ENCODE measurements at places on chromosomes 7 and 10. TPM values are rescaled to one million over a fixed set of nuclear protein-coding genes. Genes with fewer than 3 reads are reported as not detected.

The ASB4 gene
- 0.66 TPM for total RNA-seq

- ATAC-seq: peak; percentile 32
Observed at GRCh38 chr10:110363572-110364411, 59.1 kb upstream of the SMNDC1 start.

DNA sequence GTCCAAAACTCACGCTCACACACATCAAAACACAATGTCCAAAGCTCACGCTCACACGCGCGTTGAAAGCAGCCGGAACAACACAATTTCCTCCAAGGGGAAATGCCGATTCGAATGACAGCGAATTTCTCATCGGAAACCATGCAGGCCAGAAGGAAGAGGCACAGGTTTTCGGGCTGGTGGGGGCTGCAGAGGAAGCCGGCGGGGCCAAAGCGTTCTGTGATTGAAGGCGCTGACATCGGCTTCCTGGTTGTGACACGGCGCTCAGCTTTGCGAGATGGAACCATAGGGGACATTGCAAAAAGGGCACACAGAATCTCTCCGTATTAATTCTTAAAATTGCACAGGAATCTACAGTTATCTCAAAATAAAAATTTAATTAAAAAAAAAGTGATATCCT lies 61.3 kb downstream of the FOXL3 start:
- ATAC-seq: no peak

The ARL3 gene
- 26.4 TPM for total RNA-seq

- ATAC-seq: no peak
Observed at GRCh38 chr7:2575046-2575732, 16.4 kb downstream of the IQCE start.

DNA sequence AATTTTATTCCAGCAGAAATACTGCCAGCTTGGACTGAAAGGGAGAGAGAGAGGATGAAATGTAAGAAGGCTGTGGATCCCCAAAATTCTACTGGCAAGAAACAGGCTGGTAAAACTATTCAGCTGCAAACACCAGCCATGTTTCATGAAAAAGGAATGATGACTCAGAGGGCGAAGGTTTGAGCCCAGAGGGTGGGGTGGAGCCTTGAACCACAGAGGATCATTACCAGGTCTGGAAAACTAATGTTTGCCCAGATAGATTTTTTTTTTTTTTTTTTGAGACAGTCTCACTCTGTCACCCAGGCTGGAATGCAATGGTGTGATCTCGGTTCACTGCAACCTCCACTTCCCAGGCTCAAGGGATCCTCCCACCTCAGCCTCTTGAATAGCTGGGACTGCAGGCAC lies 41.7 kb upstream of the NRF1 start:
- ATAC-seq: no peak

DNA sequence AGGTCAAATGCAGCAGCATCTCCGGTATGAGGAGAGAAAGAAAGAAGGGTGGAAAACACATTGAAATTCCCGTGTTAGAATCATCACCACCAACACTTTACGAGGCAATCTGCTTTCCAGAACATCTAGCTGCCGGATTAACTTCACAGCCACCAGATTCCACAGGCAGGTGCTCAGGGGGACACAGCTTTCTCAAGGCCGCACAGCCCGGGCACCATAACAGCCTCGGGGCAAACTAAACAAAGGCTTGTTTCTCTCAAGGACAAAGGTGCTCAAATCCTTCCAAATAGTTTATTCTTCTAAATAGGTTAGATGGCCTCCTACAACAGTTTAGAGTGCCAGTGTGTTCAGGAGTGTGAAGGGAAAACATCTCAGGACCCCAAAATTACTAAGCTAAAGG lies 156.3 kb downstream of the DIP2C start:
- no peak for ATAC-seq

GRCh38 chr7:76357475-76358010 lies 1.2 kb downstream of the YWHAG start:
- ATAC-seq: no peak

The HTR5A gene
- 0.41 TPM for total RNA-seq

- no peak for ATAC-seq
Observed at GRCh38 chr10:92657024-92657423, 32.7 kb upstream of the HHEX start.

DNA sequence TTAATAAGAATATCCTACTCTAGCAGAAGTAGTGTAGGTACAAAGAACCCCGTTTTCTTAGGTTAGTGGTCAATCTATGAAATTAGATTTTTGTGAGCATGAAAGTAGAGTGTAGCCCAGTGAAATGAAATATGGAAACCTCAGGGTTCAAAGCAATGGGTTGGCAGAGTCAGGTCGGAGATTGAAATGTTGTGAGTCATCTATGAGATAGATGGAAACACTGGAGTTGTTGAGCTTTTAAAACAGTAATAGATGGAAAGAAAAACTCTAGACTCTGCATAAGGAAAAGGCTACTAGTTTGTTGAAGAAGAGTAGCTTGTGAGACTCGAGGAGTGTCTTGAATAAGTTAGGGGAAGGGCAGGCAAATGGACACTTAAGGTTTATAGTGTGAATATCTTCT lies 251.9 kb downstream of the EXOC4 start:
- no peak for ATAC-seq

DNA sequence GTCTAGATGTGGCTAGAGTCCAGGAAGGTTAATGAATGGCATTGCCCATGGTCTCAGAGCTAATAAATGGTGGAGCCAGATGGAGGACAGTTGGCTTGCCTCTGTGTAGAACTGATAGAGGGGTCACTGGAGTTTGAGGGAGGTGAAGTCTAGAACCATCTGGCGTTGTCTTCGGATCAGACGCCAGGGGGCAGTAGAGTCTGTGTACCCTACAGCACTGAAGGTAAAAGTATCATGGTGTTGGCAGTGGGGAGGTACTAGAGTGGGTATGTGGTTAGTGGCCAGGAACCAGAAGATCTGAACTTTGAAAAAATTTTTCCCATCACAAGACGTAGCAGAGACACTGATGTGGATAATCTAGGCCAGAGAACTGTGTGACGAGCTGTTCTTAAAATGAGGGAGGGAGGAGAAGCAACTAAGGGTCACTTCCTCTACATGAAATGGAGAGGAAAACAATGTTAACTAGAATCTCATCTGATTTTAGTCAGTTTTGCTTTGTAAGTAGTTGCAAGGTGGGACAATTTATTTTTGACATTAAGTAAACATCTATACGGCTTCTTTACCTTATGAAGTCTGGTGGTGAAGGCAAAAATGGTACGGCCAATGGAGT lies 227.9 kb upstream of the PRSS58 start:
- ATAC-seq: peak; percentile 28

The PDK4 gene
- 1.5 TPM for total RNA-seq

DNA sequence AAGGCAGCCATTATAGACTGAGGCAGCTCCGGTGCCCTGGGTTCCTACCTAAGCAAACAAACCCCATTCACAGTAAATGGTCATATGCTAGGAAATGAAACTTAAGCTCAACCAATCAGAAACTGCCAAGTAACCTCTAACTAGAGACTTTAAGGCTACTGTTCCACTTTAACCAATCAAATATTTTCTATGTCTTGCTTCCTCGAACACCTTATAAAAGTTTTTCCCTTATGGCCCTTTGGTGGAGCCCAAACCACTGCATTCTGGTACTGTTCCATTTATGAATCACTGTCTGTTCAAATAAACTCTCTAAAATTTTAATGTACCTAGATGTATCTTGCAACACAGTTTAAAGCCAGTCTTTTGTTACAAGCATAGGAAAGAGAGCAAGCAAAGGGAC lies 361.1 kb downstream of the HGF start:
- ATAC-seq: no peak

The HOXA10 gene
- total RNA-seq: 0.05 TPM

The FEZF1 gene
- 0.43 TPM for total RNA-seq

DNA sequence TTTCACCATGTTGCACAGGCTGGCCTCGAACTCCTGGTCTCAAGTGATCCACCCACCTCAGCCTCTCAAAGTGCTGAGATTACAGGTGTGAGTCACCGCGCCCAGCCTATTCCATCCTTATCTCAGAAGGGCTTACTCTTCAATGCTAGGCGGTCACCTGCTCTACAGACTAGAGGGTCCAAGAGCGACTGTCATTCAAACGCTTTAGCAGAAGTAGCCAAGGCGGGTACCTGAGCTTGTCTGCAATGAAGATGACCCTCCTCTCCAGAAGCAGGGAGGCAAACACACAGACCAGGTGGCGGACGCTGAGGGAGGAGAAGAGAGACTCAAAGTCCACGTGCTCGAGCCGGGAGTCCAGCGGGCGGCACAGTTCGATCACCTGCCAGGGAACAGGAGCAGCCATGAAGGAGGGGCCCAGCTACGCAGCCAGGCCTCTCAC lies 65.1 kb upstream of the MKRN1 start:
- ATAC-seq: no peak

- ATAC-seq: no peak
Observed at GRCh38 chr7:104179178-104179577, 28.6 kb downstream of the ORC5 start.

DNA sequence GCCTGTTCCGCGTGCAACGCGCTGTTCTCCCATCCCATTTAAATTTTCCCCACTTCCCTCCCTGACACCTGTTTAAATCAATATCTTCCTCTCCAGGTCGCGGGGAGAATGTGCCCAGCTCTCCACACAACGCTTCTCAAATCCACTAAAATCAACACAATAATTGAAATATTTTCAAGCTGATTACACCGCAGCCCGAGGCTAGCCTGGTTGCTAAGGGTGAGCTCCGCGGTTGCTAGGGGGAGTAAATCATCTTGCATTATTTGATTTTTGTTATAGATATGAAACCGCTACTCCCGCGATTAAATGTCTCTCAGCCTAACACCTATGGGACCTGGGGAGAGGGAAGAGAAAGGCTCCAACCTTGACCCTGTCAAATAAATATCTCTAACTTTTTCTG lies 36.2 kb downstream of the UNCX start:
- no peak for ATAC-seq

DNA sequence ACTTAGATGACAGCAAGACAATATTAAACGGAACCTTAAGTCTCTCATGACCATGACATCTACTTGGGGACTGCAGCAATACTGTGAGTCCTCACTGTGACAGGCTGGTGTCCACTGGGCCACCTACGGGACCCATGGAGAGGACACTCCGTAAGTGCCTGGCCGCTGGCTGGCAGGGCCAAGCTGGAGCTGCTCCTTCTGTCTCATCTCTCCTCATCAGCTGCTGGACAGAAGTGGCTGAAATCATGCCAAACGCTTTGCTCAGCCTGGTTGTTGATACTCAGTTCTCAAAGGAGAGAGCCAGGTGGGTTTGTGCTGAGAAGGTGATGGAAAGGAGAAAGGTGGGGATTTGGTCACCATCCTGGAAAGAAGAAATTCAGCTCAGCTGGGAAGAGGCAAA lies 33.3 kb downstream of the AFAP1L2 start:
- ATAC-seq: no peak

DNA sequence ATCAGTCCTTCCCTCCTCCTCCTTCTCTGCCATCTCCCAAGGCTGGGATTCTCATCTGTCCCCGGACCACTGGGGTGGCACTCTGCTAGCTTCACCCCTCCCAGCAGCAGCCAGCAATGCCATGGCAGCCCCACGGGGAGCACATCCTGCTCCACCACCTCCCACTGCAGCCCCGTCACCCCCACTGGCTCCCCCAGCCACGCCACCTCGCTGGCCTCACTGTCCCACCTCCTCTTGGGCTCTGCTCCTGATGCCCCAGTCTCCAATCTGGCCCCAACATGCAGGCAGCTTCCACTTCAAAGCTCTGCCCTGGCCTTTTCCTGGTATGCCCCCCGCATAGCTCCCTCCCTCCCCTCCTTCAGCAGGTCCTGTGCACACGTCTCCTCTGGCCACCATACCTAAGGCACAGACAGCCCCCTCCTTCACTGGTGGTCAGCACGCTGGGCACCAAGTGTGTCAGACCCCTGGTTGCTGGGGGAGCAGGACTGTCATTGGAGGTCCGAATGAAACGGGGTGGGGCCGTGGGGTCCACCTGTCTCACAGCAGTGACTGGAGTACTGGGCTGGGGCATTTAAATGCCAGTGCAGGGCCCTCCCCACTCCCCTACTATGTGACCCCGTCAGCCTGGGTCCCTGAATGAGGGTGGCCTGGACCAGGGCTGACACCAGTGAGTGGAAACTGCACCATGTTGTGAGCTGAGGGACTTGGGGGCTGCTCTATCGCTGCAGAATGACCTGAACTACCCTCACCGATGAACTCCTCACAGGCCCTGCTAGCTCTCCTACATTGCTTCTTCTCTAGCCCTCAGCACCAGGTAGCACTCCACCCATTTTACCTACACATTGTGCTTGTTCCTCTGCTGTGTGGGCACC lies 38.7 kb downstream of the RASGEF1A start:
- no peak for ATAC-seq

The TRPV6 gene
- total RNA-seq: 0.07 TPM

The ATG9B gene
- total RNA-seq: 5.8 TPM

DNA sequence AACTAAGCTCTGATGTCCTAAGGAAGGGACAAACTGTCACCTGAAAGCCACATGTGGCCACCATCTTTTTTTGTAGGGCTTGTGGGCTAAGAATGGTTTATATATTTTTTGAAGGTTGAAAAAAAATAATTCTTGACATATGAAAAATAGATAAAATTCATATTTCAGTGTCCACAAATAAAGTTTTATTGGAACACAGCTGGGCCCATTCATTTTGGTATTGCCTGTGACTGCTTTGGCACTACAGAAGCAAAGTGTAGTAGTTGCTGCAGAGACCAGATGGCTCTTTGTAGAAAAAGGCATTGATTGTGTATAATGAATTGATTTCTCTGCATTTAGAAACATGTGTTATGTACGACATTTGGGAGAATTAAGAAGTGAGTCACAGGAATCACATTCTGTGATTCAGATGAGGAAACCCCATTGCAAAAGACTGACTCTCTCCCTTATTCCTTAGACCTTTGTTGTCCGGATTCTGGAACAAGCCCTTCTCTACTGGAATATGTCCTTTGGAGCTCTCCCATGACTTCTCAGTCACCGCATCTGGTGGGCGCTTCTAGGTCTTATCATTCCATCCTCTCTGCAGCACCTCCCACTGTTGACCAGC lies 438.7 kb downstream of the LRMDA start:
- no peak for ATAC-seq

GRCh38 chr7:79471699-79472098 lies 18.2 kb upstream of the MAGI2 start:
- no peak for ATAC-seq

GRCh38 chr7:18530224-18531179 lies 35.0 kb downstream of the HDAC9 start:
- ATAC-seq: no peak

The KCNIP2 gene
- total RNA-seq: 7.0 TPM

- ATAC-seq: no peak
Observed at GRCh38 chr10:69686866-69687265, 56.8 kb downstream of the FAM241B start.

DNA sequence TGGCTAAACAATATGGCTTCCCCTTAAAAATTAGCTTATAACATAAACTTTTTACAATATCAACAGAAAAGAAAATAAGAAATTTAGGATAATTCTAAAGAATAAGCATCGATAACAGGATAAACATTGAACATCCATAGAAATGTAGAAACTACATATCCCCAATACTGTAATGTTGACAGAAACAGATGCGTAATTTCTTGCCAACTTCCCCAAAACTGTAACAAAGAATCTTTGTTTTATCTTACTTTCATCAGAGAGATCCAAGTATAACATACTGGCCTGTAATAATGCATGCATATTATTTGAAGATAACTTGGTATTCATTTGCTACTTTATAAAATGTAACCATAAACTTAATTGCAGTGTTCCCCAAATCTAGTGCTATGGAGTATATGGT lies 339.9 kb downstream of the ARL4A start:
- ATAC-seq: no peak

Data from motor neuron (in vitro differentiated cells).